Hippocampal formation (tissue), 2 donors: ENCODE measurements at places on chromosomes 12 and 14.

DNA sequence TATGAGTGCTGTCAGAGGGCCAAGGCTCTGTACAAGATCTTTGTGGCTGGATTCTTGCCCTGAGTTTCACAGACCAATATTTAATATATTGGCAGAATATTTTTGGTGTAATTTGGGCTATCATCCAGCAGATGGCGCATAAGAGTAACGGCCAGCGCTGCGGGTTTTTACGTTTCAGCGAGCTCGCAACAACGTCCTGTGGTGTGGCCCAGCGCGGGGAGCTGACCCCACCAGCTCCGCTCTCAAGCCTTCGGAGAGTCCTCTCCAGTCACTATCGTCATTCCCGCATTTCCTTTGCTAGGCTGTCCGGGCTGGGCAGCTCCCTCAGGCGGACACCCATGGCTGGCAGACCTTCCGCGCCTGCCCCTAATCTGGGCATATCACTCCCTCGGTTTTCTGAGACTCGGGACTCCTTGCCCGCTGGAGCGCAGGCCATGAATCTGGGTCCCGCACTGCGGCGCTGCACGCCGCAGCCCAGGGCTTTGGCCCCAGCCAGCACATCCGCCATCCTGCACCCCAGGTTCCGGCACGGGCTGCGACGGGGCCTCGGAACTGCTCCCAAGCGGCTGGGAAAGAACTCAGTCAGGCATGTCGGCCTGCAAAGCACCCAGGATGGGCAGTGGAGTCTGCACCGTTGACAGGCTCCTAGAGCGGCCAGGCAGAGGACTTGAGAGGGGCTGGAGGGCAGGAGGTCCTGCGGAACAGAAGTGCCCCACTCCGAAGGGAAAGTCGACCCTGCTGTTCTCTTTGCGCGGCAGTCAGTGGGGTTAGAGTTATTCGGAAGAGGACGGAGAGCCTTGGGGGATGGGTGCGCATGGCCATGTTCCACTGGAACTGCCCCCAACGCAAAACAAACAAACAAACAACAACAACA, 18.4 kb downstream of the OLR1 start:
- peak; percentile 67 for DNase-seq

- DNase-seq = no peak
These were observed 425.2 kb downstream of the RPS29 start for GRCh38 chr14:49160983-49161382.

DNA sequence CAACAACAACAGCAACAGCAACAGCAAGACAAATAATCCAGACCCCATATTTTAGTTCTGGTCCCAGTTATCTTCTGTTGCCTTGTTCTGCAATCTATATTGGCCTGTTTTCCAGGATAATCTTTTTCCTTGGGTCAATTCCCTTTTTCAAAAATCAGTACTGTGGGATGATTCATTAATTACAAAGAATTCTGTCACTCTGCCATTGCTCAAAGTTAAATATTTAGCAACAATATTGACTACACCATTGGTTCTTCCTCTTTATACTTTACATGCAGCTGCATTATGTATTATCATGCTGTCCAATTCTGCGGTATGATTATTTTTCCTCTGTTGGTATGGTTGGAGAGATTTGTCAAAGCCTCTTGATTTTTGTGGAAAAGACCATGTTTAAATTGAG, 10.1 kb upstream of the GALNT8 start:
- no peak for DNase-seq

- no peak for DNase-seq
These were observed 35.4 kb downstream of the TAOK3 start for GRCh38 chr12:118337194-118337838.

DNA sequence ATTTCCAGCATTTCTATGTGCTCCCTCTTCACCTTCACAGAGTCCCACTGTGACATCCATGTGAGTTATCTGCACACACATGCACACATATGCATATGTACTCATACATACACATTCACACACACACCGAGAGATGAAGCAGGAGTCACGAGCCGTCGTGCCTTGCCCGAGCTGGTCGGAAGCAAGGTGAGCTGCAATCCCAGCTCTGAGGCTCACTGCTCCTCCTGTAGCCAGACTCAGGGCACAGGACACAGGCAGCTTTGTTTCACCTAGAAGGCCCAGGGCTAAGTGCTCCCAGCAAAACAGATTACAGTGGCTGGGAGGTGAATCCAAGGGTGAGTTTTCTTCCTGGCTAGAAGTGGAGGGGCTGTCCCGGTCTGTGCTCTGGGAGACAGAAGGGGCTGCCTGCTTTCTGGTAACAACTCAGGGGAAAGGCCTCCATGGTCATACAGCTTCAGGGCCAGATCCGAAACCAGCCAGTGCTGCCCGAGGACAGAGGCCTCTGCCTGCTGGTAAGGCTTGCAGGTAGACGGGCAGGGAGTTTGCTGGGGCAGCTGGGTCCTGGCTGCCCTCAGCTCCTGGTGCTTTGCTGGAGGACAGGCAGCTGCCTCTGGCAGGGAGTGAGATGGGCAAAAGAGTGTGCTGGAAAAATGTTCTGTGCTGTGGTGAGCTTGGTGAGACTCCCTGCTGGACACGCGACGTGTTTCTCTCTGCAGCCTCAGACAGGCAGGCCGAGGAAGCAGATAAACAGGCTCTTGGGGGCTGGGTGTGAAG, 123.7 kb downstream of the CRACR2A start:
- DNase-seq = no peak

DNA sequence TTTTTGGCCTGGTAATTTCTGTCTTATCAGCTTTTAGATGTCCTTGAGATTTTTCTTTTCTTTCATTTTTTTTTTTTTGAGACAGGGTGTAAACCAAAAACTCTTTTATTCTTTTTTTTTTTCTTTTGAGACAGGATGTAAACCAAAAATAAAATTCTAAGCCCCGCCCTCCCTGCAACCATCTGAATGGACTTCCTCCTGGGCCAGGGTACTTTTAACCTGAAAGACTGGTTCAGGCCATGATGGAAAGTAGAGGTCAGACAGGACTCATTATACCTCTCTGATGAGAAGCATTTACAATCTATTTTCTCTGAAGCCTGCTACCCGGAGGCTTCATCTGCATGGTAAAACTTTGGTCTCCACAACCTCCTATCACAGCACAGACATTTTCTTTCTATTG, 33.5 kb upstream of the TCL1B start:
- DNase-seq = no peak

- DNase-seq = no peak
These were observed 85.5 kb downstream of the TGFB3 start for GRCh38 chr14:75896341-75896740.

DNA sequence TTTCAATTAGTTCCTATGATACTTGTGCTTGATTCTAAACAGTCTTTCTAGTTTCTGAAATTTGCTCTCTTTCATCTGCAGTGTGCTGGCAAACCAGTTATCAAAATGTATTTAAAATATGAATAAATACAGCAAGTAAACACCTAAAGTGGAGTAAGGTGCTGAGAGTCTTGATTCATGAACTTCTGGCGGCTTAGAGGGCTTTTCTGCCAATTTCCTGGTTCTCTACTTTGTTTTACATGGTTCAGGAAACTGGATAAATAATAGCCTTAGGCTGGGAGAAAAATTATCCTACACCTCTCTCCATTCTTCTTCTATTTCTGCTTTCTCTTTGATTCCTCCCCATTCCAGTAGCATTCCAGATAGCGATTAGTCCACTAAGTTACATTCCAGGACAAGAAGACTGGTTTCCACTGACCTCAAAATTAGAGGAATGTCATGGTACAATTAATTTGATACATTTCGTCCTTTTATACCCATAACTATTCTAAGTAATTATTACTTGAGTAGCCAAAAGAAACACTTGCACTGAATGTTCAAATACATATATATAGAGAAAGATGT, 14.9 kb downstream of the ATP2B1 start:
- no peak for DNase-seq

- no peak for DNase-seq
These were observed 12.9 kb upstream of the EPS8 start for GRCh38 chr12:15801770-15802744.

DNA sequence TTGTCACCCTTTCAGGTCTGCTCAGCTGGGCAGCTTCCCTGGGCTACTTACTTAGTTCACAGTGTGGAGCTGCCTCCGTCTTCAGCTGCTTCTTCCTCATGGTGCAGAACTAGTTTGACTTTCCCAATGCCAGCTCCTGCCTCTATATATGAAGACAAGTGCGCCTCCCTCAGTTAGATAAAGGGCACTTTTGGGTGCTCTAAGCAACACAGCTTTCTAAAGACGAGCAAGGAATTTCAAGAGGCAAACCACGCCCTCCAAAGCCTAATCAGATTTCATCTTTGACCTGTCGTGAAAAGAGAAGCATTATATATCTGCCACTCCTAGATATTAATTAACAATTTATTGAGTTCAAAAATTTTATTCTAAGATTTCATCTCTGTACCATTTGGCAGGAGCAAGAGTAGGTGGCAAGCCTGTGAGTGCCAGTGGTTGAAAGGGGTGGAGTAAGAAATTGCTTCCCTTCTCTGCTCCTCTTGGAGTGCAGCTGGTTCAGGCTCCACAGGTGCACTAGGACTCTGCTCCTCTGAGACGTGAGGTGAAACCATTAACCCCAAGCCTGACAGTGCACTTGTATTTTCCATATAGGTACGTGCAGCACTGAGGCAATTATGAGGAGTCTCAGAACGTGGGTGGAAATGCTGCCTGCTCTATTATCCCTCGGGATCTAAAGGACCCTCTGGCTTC, 2.1 kb upstream of the SLC11A2 start:
- peak; percentile 74 for DNase-seq

GRCh38 chr14:91056361-91056760, 4.1 kb downstream of the RPS6KA5 start:
- DNase-seq = no peak

DNA sequence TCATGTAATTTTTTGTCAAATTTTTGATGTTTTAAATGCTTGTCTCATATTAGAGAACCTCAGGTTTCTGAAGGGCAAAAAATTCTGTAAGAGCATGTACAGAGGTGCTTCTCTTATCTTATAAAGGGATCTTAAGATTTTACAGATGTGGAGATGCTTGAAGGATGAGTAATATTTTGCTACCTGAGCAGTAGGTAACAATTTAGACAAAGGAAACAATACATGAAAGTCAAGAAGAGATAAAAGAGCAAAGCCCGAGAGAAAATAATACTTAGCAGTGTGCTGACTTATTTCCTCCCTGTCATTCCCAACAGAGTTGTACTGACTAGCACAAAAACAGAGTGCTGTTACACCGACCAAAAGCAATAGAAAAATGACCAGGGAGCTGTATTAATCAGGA, 98.1 kb upstream of the PTPRR start:
- DNase-seq = no peak

GRCh38 chr14:69005432-69006148, 26.5 kb upstream of the ACTN1 start:
- no peak for DNase-seq

DNA sequence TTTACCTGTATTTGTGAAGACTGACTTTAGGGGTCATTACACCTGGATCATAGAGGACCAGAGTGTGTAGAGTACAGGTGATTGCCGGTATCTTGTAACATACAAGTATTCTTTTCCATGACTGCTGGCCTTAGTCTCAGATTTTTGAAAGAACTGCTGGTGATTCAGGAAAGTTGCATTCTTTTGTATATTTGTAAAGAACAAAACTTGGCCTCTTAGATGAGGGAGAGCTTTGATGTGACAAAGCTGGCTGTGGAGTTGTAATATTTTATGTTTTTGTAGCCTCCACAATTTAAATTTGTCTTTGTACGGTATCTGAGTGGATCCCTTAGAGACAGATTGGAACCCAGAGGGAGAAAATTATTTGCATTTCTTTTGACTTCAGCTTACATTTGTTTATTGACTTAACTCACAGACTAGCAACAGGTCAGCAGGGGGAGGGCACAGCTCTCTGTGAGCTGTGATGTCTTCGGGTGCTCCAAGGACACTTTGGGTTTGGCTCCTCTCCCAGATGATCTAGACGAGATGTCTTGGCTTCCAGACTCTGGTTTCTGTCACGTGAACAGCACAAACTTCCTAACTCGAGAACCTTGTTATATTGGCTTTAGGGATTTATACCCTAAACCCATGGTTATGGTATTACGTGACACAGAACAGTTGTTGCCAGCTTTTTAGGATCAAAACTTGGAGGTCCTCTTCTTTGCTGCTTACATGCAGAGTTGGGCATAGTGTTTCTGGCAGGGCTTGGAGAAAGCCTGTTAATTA, 65.9 kb downstream of the DAAM1 start:
- no peak for DNase-seq

GRCh38 chr14:94486883-94487282, 10.9 kb upstream of the SERPINA9 start:
- DNase-seq = no peak

- DNase-seq = no peak
These were observed 707.5 kb upstream of the TMEM132C start for GRCh38 chr12:127559349-127560040.

DNA sequence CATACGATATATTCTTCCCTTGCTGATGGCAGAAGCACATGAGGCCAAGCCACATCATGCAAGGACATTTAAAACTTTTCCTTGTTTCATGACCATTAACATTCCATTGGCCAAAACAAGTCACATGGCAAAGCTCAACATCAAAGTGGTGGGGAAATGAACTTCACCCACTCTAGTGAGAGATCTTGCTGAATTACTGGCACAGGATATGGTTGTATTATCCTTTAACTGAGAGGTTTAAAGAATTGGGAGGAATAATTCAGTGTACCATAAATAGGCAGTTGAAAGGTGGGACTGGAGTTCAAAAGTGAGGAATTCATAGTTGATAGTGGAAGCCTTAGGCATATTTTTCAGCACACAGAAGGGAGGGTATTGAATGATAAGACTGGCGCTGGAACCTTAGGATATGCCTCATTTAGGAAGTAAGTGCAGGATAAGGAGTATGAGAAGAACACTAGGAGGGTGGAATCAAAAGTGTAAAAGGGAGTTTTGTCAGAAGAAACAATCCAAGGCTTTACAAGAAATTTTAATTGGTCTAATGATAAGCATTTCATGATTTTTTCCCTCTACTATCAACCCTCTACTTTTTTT, 398.8 kb downstream of the C12orf75 start:
- no peak for DNase-seq

GRCh38 chr12:101287357-101287756, 7.5 kb downstream of the UTP20 start:
- DNase-seq = no peak

DNA sequence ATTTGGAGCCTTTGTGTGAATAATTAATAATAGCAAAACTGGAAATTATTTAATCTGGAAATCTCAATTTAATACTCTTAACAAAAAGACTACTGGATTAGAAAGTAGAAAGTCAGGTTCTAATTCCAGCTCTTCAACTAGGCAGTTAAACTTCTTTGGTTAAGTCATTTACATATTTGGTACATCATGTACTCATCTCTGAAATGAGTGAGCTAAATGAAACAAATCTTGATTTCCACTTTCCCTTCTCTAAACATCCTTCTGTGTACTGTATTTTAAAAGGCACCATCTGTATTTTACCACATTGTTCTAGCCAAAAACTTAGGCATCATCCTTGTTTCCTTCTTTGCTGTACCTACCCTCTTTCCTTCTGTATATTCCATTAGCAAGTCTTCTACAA, 26.9 kb downstream of the CRADD start:
- DNase-seq = no peak

- DNase-seq = no peak
These were observed 45.9 kb downstream of the MAP1LC3B2 start for GRCh38 chr12:116604951-116605641.
